SJSA1 (cell line): ENCODE measurements at places on chromosomes 2 and 18. TPM values are rescaled to one million over a fixed set of nuclear protein-coding genes. Genes with fewer than 3 reads are reported as not detected.

LIMS4 gene
- total RNA-seq, result 2.3 and 2.7 TPM in 2 replicates

NAT8 gene
- total RNA-seq, result not detected in 2 replicates

- no peak for DNase-seq
Measured at GRCh38 chr2:64749446-64749845, 95.7 kb upstream of the SERTAD2 start.

DNA sequence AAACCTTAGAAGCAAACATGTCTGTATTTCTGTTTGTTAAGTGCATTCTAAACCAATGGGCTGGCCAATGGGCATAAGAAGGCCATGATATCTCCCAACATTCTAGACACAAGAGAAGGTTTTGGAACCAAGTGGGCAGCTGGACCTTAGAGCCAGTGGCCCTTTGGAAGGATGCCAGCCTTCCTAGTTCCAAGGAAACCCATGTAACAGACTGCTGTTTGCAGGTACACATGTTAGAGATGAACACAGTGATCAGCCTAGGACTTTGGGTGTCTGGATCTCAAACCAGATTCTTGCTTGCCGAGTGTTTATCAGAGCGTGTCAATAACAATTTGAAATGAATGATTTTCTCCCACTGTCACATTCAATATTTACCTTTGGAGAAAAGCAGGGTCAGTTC, 97.5 kb upstream of the COPS8 start:
- DNase-seq, result no peak

GRCh38 chr2:186554429-186554828, 35.4 kb upstream of the ITGAV start:
- no peak for DNase-seq

DNA sequence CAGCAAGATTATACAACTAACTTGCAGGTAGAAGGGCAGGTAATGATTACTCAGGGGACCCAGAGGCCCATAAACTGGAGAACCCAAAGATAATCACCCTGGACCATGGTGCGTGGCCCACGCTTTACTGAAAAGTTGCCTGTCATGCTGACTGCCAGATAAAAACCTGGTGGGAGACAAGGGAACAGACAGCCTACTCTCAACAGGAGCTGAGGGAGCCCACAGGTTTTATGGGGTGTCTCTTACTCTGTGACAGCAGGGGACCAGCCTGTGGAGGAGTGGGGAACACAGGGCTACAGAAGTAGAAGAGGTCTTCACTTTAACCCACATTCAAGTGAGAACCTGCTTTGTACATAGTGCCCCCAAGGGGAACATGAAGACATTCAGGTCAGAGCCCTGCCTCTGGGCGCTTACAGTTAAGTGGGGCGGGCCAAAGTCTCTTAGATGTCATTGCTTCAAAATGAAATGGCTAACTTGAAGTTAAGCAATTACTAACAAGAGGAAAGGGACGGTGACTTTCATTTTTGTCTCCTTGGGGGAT, 60.4 kb downstream of the DHRS9 start:
- no peak for DNase-seq

- DNase-seq, result no peak
Measured at GRCh38 chr2:220466251-220466691, 838.8 kb downstream of the SLC4A3 start.

GRCh38 chr2:53970724-53971602, at the start of gene PSME4:
Gene PSME4 (minus strand): TSS chr2:53970993. CDS start chr2:53970784, 209 bp downstream.
- peak; percentile 95 for DNase-seq
